Lower leg skin (tissue), 4 donors: ENCODE measurements at places on chromosomes 1 and 21. TPM values are rescaled to one million over a fixed set of nuclear protein-coding genes. Genes with fewer than 3 reads are reported as not detected.

AQP10 gene
- total RNA-seq, result not detected

ZSCAN20 gene
- 2.7 TPM for total RNA-seq

GSTM4 gene
- total RNA-seq, result 23.3 TPM

TMEM63A gene
- total RNA-seq, result 29.1 TPM

C4BPB gene
- not detected for total RNA-seq

- DNase-seq, result no peak
Measured at GRCh38 chr21:44520326-44521300, 19.4 kb downstream of the KRTAP10-1 start.

- no peak for DNase-seq
Measured at GRCh38 chr1:84253891-84254290, 47.6 kb upstream of the SAMD13 start.

DNA sequence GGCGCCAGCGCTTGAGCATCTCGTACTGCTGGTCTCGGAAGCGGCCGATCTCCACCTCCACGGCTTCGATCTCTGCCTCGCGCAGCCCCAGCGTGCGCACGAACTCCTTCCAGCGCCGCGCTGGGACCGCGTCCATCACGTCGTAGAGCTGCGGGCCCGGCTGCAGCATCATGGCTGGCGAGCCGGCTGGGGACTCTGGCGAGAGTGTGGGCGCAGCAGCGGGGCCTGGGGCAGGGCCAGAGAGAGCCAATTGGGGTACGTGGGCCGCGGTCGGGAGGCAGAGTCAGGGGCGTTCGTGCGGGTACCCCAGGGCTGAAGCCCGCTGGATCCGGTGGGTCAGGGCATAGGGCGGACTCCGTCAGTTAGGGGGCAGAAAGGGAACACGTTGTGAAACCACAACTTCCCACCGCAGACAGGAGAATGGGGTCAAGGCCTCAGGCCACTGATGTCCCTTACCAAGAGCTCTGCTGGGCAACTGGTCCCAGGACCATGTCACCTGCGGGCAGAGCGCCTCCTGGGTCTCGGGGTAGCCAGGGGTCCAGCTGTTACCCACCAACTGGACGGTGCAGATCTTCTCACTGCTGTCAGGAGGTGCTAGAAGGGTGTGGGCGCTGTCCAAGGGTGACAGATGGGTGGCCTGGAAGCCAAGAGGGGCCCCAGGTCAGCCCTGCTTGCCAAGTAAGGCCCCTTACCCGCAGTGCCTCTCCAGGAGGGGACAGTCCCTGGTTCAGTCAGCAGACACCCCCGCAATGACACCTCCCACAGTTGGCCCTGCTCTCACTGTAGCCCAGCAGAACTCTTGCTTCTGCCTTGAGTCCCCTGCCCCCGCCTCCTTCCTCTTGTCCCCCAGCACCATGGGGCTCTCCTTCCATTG, 4.2 kb downstream of the TNFRSF25 start:
- DNase-seq, result no peak

DNA sequence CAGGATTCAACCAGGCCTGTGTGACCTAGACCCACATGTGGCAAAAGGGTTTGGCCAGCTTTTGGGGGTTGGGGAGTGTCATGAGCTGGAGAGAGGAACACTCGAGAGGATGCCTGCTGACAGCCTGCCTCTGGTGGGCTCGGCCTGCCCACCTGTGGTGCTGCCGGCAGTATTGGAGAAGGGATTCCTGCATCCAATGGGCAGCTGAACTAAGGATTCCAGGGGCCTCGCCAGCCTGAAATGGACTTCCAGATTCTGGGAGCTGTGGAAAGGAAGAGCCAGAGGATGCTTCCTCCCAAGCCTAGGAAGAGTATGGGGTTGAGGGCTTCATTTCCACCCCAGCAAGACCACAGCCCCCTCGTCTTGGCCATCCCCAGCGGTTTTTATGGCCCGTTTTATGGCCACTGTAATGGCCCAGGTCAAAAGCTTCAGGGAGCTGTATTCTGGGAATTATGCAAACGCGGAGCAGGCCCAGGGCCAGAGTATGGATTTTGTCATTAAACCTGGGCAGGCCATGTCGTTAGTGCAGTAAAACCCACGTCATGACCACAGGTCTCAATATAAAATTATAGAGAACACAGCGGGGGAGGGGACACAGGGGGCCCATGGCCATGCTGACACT, 63.6 kb downstream of the TMEM53 start:
- DNase-seq, result no peak

DNA sequence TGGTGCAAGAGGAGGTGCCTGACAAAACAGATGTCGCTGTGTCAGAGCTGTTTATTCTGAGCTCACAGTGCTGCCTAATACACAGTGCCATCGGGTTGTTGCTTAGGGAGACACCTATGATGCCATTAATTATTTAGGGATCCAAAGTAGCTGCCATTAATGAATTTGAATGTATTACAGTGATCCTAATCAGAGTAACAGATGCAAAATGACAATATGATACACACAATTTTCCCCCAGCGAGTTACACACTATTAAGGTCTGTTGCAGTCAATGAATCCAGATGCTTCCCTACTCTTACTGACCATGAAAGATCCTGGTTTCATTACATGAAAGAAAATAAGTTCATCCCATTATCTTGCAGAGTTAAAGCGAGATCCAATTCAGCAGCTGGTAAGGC, 91.3 kb downstream of the RWDD3 start:
- no peak for DNase-seq

GRCh38 chr1:25871086-25871703, 4.3 kb downstream of the PAQR7 start:
- no peak for DNase-seq

DNA sequence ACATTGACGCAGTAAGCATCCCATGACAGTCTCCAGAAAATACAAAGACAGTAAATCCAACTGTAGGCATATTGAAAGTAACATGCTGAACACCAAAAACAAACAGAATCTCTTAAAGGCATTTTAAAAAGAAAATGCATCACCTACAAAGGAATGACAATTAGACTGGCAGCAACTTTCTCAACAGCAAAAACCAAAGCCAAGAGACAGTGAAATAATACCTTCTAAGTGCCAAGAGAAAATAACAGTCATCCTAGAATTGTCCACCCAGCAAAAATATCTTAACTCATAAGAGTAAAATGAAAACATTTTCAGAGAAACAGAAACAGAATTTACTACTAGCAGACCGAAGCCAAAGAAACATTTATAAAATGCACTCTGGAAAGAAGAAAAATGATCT, 20.0 kb downstream of the CCDC185 start:
- no peak for DNase-seq

DNA sequence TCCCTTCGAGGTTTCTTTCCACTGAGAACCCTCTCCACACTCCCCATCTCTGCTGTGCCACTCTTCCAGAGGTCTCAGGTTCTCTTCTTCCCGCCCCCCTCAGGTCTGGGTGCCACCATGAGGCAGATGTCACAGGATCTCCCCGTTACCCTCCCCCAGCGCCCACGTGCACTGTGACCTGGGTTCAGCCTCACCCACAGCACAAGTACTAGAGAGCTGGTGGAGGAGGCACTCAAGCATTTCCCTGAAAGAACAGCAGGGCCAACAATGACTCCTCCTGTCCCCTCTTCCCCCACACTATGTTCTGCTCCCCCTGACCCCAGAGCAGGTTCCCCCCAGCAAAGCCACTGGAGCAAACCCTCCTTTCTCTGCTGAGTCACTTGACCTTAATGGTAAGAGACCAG, 14.3 kb downstream of the PLEKHA6 start:
- no peak for DNase-seq

GRCh38 chr1:192418552-192419285, 101.9 kb downstream of the RGS21 start:
- no peak for DNase-seq

- DNase-seq, result no peak
Measured at GRCh38 chr1:228161362-228161761, 4.2 kb upstream of the IBA57 start.

DNA sequence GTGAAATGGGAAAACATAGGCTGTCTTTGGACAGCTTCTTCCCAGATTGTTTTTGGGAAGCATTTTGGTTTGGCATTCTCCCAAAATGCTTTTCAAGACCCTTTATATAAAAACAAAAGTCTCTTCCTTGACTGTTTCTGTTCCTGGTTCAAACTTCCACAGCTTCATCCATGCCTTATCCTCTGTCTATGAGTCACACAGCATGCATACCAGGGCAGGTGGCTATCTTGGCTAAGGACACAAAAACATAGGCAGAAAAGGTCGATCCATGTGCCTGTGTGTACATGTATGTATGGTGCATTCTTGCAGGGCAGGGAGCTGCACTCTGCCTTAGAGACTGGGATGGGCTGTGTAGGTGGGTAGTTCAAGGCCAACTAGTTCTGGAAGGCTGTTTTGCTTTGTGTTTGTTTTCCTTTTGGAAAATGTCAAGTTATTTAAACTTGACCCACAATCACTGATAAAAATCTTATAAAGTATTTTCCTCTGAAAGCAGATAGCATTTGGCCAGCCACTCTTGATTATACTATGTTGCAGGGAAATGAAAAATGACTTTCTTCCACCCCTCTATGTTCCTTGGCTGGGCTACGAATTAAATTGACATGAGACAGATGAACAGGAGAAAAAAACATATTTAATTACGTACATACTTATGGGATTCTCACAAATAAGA, 437.0 kb downstream of the SIPA1L2 start:
- DNase-seq, result no peak

- DNase-seq, result no peak
Measured at GRCh38 chr1:242523719-242524570, 552 bp downstream of the PLD5 start.

GRCh38 chr1:29122682-29123052, 1.0 kb downstream of the TMEM200B start:
- DNase-seq, result peak; percentile 43

DNA sequence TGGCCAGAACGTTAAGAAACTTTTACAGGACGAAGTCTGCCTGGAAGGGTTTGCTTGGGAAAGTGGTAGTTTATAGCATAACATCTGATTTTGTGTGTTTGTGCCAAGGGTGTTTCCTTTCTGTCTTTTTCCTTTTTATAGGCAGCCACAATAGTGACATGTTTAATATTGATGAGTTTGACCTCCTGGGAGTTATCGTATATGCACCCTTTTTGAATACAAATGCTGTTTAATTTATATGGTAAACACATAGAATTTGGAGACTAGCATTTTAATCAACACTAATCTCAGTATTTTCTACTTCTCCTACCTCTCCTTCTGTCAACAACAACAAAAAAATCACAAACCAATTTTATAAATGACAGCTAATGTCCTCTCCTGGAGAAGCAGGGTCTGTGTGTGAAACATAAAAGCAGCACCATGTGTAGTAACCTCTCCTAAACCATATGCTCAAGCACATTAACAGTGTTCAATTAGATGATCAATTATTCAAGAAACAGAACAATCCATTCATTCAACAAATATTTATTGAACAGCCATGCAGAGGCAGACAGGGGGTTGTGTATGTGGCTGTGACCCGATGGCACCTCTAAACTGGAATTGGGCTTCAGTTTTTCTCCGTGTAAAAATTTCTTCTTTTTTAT, 604 bp upstream of the FMN2 start:
- no peak for DNase-seq
